ENCODE measurements at places on chromosomes 1 and 21.
A peak's percentile ranks its signal among the peaks of the same experiment; 100 is the strongest.

- DNase-seq, result peak; percentile 46
Measured at GRCh38 chr1:146032631-146033219, 11.2 kb upstream of the HJV start.

DNA sequence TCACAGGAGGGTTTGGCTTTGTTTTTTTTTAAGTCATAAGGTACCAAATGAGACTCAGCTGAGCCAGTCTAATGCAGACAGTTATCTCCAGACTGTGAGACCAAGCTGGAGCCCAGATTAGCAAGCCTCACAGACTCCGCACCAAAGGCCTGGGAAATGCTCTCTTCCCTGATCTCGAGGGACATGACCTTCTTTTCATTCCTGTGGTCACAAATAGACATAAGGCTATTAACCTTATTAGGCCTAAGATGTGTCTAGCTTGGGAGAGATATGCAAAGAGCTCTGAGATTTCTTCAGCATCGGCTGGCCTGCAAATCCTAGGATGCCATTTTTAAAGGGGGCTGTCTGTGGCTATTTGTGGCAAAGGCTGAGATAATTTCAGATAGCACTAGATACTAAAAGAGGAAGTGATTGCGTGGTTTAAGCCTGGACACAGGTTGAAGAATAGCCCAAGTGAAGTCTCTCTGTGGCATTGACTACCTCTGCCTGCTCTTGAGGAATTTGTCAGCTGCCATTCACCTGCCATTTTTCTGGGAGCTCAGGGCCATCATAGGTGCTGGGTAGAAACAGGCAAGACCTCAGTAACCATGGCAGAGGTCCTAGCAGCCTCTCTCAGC is 301.3 kb downstream of the SIPA1L2 start:
- DNase-seq, result no peak

DNA sequence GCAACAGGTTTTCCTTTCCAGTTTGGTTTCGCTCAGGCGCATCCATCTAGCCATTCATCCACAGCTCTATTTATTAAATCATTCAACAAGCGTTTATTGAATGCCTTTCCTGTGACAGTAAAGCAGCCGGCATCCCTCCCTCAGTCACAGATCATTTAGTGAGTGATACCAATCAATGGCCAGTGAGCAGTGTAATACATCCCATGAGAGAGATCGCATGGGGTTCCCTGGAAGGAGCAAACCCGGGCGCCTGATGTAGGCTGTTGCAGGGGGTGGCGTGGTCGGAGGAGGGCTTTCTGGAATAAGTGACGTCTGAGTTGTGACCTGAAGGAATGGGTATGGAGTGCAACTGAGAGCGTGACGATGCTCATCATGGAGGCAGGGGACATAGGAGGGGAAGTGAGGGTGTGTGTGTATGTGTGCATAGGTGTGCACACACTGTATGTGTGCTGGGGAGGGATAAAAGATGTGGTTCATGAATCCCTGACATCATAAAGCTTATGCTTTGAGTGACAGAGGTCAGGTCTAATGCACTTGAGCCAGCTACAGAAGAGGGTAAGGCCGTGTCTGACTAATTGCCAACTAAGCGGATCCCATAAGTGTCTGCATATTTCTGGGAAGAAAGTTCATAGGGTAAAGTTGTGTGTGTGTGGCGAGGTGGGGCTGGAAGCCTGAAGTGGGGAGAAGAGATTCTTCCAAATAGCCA is 6.6 kb downstream of the FCMR start:
- no peak for DNase-seq

- DNase-seq, result no peak
Measured at GRCh38 chr1:25701030-25701785, 84.6 kb downstream of the MAN1C1 start.

DNA sequence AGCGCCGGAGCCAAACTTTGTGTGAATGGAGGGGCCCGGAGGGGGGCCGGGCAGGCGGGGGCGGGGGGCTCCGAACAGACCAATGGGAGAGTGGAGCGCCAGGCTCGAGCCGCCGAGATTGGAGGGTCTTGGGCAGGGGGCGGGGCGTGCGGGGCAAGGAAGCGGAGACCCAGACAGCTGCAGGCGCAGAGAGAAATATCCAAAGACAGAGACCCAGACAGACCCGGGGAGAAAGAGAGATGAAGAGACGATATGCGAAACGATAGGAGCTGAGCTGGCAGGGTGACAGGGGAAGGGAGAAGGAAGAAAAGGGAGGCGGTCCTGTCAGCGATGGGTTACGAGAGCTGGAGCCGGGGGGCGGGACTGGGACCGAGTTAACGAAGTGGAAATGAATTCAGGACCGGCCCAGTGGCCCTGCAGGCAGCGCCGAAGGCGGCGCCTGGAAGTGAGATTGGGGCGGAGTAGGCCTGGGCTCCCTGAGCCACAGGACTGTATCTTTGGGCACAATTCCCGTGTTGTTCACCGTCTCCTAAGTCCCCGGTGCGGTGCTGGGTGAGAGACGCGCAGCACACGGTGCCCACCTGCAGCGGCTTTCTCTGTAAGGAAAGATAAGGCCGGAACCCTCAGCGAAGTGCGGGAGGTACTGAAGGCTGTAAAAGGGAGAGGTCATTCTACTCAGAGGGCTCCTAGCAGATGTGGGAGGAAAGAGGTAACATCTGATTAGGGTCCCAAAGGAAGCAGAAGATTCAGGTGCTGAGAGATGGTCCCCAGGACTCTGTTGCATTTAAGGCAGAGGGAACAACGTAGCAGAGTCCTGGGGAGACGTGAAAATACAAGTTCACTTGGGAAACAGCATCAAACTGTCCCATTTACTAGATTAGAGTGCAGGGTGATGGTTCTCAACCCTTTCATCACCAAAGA is 543 bp upstream of the KCNJ10 start:
- peak; percentile 88 for DNase-seq

GRCh38 chr21:39610703-39611102 is 2.0 kb upstream of the B3GALT5 start:
- no peak for DNase-seq

DNA sequence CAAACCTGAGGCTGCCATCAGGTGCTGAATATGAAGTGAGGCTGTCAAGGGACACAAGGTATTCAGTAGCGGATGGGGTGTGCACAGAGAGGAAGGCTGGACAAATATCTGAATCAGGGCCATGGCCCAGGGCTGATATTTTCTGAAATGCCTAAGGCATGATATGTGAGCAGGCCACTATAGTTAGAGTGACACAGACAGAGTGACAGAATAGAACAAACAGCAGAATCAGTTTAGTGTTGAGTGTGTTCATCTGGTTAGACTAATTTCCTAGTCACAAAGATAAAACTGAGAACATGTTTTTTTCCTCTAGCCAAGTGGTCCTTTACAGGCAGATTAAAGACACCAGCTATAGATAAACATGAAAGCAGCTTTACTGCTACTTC is 3.9 kb downstream of the OVAAL start:
- DNase-seq, result no peak

GRCh38 chr1:97999320-97999719 is 78.5 kb upstream of the DPYD start:
- no peak for DNase-seq

DNA sequence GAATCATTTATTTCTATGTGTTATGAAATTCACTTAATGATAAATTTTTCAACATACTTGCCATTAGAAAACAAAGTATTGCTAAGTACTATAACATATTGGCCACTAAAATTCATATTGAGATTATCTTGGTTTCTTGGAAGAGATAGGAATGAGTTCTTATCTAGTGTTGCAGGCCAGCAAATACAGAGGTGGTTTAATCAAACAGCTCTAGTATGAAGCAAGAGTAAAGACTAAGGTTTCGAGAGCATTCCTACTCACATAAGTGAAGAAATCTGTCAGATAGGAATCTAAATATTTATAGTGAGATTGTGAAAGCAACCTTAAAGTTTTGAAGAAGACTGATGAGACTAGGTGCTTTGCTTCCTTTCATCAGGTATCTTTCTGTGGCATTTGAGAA is 37.9 kb upstream of the FOXE3 start:
- DNase-seq, result no peak

DNA sequence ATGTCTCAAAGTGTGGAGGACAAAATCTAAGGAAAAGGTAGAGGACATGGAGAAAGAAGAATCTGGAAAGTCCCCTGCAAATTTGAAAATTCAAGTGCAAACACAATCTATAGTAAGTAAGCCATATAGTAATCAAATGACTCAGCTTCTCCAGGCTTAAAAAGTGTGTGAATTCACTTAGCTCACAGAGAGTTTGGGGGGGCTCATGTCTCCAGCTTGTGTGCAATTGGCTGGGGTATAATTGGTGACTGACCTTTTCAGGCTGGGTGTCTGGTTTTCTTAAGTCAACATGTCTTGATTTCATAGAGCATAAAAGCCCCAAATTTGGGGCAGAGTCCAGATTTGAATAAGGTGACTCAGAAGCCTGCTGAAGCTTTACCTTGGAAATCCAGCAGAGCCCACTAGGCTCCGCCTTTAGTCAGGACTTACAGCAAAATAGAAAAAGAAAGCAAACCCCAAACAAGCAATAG is 8.6 kb downstream of the CLDN14 start:
- peak; percentile 81 for DNase-seq

DNA sequence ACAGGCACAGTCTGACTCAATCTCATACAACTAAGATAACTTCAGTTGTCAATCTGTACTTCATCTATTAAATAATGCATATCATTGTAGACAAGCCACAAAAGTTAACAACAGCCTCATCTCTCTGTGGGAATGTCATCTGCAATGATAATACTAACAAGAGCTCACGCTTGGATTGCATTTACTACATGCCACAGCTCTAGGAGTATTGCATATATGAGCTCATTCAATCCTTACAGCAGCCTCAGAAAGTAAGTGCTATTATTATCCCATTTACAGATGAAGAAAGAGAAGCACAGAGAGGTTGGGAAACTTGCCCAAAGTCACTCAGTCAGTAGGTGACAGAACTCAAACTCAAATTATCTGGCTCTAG is 105.7 kb upstream of the GUCA2B start:
- DNase-seq, result no peak

- no peak for DNase-seq
Measured at GRCh38 chr1:29410476-29410875, 174.2 kb downstream of the PTPRU start.

DNA sequence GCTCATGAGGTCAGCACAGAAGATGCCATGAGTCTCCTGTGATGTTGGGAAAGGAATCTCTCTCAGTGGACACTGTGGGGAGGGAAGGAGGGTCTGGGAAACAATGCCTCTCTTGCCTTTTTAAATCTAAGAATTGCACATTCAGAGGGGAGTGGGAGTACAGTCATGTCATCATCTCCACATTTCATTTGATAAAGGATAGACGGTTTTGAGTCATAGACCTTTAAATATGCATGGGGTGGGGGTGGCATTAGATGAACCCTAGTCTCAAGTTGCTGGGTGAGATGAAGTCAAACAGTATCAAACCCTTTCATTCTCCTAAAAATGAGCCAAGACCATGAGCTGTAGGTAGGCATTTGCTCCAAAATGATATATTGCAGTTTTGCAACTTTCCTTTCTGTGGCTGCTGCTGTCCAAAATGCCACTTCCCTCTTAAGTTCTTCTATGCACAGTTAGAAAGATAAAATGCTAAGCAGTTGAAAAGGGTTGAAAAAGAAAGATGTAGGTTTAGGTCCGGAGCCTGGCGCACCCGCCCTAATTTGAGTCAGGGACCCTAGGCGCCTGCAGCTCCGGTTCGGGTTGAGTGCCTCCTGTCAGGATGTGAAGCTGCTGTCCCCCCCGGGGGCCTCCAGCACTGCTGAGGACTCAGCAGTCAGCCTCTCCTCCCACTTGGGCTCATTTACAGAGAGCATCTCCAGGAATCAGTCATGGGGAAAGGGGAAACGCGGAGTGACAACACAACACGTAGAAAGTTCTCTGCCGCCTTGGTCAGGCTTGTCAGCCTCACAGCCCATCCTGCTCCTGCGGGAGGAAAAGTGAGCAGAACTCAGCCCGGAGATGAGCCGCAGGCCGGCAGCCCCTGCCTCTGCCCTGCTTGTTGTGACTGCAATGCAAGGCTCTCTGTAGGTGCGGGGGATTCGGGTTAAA is 479.3 kb upstream of the RUNX1 start:
- peak; percentile 26 for DNase-seq

DNA sequence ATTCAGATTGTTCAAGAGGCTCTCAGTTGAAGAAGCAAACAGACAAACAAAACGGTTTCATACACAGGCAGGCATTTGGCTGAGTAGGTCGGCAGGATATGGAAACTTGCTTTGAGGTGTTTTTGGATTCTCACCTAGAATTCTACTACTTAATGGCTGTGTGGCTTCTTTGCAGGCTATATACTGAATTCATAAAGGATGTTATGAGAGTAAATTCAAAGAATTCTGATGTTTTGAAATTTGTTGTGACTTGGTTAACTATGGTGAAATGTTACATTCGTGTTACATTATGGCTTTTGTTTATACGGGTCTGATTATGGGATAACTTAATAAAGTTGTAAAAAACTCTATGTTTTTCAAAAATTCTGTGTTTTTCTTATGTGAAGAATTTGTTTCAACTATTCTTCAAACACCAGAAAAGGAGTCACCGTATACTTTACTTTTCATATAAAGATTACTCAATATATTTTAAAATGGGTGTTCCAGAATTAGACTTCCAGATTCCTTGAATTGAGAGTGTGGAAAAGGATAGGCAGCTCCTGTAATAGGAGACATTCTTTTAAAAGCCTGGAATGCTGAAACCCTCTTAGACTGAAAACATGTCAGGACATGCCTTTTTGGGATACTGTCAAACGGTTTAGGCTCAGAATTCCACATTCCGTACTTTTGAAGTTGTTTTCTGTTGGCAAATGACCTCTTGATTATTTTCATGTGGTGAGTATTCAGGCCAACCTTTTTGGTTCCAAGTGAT is 8.2 kb upstream of the IRF2BP2 start:
- DNase-seq, result no peak

DNA sequence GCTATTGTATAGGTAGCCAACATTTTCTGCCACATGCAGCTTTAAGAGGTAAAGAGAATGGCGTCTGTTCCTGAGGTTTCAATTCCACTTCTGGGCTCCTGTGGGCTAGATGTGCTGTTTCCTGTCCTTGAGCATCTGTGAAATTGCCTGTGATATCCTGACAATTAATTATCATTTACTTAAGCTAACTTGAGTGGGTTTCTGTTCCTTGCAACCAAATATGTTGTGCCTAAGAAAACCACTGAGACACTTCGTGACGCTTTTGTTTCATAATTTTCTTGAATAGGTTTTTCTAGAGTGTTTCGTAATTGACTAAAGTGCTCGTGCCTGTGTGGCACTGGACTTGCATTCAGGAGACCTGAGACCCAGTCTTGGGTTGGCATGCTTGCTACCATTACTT is 127.3 kb upstream of the POU3F1 start:
- DNase-seq, result no peak

- no peak for DNase-seq
Measured at GRCh38 chr1:180425952-180426351, 76.4 kb downstream of the ACBD6 start.

DNA sequence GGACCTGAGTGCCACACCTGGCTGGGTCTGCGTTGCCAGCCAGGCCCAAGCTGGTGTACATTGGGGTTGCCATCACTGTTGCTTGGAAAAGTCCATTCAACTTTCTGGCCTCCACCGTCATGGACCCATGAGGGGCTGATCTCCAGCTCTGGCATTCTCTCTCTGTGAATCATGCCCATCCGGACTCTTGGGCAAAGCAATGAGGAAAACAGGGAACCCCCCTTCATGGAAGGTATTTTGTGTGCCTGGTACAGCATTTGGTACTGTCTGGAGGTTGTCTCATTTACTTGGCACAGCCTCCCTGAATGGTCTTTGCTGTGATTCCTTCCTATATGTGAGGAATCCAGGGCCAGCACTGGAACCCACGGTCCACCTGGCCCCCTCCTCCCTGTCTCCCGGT is 99.4 kb downstream of the FOXD2 start:
- no peak for DNase-seq

- DNase-seq, result no peak
Measured at GRCh38 chr1:112887599-112888283, 68.3 kb downstream of the SLC16A1 start.

GRCh38 chr1:30268923-30269666 is 454.3 kb downstream of the MATN1 start:
- DNase-seq, result no peak

- no peak for DNase-seq
Measured at GRCh38 chr1:19457607-19458006, 27.7 kb downstream of the CAPZB start.
